ENCODE measurements at places on chromosomes 6 and 20. TPM values are rescaled to one million over a fixed set of nuclear protein-coding genes. Genes with fewer than 3 reads are reported as not detected.

The ZC3H12D gene
- 15.0 TPM for total RNA-seq

DNA sequence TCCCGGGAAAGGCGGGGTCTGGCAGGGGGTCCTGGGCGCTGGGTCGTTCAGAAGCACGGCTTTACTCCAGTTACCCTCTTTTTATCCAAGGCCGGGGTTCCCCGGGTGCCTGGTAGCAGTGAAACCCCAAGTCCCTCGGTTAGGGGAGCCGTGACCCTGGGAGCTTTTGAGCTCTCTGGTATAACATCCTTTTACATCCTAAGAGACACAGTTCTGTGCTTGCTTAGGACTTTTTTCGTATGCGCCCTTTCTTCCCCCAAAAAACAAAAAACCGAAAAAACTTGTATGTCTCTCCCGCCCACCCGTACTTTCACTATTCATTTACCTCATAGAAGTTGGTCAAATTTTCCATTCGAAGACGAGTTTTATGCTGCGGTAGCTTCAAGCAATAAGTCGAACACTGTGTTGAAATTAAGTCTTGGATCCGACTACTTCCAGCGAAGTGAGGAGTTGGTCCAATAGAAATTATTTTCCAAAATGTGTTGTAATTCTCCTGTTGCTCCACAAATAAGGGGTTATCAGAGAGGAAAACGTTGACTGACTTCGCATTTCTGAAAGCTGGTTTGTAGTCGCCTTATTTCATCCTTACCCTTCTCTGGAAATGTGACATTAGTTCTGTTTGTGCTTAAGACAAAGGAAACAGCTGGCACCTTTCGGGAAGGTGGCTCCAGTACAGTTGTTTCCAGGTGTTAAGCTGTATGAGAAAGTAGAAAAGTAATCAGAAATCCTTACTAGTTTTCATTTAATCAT lies 816 bp upstream of the MAN1A1 start:
- peak; percentile 59 for DNase-seq

- no peak for DNase-seq
Observed at GRCh38 chr20:11101696-11102095, 427.9 kb upstream of the JAG1 start.

DNA sequence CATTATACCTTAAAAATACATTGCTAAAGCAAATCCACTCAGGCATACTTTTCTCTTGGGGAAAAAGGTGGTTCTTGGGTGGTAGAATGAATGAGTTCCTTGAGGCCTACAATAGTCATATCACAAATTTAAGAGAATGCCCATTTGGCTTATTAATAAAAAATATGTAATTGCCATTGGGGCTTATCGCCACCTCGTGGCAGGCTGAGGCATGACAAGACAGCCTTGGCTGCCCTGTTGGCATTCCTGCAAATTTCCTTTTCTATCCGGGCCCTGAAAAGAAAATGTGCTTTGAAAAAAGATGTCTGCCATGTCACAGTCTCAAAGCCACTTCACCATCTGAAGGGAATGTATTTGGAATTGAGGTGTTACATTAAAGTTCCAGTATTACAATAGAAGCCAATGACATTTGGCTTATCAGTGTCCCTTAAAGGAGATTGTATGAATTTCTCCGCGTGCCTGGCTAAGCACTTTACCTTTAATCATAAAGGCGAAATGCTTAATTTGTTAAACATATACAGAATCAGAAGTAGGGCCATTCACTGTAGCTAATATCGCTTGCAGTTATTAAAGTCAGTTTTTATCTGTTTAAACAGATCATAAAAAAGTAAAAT lies 188.3 kb upstream of the ZFP64 start:
- no peak for DNase-seq

- DNase-seq: no peak
Observed at GRCh38 chr20:4947817-4948559, 53.3 kb downstream of the SLC23A2 start.

DNA sequence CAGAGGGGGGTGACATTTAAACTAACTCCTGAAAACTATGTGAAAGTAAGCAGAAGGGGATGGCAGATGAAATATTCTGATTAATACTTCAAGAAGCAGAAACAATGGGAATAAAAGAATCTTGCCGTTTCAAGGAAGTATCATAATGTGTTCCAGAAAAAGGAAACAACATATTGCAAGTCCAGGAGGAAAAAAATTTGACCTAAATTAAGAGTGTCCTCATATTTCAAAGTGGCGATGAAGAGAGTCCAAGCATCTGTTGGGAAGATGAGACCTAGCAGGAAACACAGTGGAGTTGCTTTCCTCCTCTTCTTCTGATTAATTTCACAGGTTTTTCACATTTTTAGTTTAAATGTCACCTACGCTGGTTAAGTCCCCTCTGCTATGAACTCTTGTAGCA lies 45.6 kb upstream of the TNFAIP3 start:
- DNase-seq: no peak

DNA sequence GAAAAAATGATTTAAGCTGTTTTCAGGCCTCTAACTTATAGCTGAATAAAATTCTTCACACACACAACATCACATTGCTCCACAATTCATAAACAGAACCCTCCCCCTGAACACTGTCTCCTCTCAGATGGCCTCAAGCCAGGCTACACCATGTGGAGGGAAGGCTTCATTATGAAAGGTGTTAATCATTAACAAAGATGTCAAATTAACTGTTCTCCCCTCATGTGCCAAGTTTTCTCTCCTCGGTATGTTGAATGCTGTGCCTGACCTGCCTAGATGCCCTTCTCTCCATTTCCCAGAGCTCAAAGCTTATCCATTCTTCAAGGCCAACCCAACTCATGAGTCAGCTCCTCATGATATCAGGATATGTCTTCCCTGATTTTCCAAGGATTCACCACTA lies 210.4 kb downstream of the GMDS start:
- no peak for DNase-seq

DNA sequence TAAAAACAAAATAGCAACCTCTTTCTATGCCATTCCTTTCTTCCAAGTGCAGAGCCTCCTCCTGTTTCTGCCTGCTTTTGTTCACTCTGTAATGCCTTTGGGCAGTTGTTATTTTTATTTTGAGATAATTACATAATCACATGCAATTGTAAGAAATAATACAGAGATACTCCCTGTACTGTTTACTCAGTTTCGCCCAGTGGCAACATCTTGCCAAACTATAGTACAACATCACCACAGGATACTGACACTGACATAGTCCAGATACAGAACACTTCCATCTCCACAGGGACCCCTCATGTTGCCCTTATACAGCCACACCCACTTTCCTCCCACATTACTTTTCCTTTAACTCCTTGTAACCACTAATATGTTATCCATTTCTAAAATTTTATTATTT lies 59.7 kb downstream of the BANF2 start:
- DNase-seq: no peak

The HRH3 gene
- total RNA-seq: not detected

DNA sequence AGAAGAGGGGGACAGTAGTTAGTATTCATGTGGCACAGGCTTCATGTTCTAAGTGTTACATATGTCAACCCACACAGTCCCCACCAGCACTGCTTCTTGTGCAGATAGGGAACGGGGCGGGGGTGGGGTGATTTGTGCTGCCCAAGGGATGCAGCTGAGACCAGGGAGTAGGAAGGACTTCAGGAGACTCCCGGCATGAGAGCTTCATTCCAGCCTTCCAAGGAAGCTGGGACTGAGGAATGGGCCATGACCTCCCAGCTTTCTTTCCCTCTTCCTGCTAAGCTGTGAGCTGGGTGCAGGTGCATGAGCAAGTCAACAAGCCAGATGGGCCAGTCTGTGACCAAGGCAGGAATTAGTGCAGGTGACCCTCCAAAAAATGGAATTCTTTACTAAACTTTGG lies 9.2 kb downstream of the BEND3 start:
- DNase-seq: no peak

- no peak for DNase-seq
Observed at GRCh38 chr6:111012143-111012452, 30.3 kb downstream of the RPF2 start.

The TTK gene
- total RNA-seq: 26.2 TPM

DNA sequence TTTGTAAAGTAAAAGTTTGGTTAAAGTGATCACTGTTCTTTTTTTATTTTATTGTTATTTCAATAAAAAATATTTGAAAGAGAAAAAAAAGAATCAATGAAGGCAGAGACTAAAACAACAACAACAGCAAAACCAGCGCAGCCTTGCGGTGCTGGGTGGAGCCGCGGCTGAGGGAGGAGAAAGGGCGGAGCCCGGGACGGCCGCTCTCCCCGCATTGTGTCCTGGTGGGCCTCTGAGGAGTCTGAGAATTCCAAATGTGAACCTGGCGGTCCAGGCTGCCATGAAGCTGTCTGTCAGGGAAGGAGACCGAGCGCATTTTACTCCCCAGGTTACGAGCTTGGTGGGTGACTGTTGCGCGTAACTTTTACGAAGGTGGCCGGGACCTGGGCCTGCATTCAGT lies 43.2 kb downstream of the TMEM242 start:
- no peak for DNase-seq

- DNase-seq: no peak
Observed at GRCh38 chr6:106186172-106186571, 100.0 kb downstream of the PRDM1 start.

GRCh38 chr20:32497589-32498224 lies 87.4 kb downstream of the NOL4L start:
- DNase-seq: no peak

DNA sequence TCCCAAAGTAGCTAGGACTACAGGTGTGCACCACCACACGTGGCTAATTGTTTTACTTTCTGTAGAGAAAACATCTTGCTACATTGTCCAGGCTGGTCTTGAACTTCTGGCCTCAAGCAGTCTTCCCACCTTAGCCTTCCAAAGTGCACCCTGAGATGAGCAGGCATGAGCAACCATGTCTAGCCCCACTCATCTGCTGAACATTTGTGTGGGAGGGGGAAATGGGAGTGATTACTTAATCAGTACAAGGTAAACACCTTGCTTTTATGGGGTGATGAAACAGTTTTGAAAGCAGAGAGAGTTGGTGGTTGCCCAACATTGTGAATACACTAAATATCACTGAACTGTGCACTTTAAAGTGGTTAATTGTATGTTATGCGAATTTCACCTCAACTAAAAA lies 5.3 kb downstream of the APMAP start:
- no peak for DNase-seq

DNA sequence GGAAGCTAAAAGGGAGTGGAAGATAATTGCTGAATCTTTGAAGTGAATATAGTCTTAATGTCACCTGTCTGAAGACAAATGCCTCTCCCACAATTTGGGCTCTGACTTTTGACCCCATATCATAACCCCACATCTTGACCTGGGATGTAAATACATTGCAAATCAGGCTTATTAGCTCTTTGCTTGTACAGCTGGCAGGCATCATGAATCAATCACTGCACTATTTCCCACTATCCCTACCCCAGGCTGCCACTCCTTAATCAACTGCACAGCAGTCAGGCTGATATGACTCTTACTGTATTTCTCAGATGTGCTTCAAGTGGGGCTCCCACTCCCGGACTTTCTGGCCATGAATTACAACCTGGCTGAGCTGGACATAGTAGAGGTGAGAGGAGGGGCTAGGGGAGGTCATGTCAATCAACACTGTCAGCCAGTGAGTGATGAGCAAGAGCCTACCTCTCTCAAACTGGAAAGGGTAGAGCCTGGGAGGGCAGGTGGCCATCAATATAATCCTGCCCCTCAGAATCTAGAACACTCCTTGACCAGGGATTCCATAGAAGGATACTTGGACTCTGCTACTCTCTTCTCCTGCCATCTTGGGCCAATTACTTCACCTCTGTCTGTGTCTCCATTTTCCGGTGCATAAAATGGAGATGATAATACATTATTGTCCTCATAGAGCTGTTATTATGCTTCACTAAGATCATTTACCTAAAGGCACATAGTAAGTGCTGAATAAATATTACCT lies 10.5 kb upstream of the BPIFB3 start:
- DNase-seq: no peak

GRCh38 chr20:38454556-38455473 lies 17.8 kb upstream of the RALGAPB start:
- DNase-seq: no peak

DNA sequence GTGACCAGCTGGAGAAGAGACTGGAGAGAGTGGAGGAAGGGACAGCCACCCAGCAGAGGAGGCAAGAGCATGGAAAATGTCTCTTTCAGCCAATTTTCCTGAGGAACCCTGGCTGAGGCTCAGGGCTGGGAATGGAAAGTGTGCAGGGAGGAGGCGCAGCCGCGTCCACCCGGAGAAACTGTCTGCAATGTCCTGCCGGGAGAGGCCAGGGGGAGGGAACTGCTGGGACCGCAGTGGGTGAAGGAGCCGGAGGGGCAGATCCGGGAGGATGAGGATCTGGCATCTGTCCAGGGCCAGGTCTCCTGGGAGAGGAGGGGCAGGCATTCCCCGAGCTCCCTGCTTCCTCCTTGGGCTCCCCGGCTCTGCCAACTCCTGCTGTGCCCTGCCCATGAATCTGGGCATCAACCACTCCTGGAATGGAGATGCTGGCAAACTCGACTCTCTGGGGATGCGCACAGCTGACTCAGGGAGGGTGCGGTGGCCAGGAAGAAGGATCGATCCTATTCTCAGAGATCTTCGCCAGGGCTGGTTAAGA lies 17.4 kb upstream of the HM13 start:
- no peak for DNase-seq

DNA sequence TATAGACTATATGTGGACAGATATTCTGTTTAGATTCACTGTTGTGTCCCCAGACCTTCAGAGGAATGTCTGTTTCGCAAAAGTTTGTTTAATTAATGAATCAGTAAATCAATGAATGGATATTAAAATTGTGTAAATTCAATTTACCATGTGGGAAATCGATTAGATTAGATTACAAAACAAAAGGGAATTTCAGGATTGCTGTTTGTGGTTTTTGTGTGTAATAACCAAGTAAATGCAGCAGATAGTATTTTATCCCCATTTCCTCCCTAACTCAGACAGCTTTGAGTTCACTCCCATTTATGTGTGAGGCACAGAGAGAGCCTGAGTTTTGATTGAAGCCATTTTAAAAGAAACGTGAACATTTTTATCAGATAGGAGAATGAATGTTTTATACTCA lies 214.8 kb downstream of the ADGB start:
- DNase-seq: no peak

DNA sequence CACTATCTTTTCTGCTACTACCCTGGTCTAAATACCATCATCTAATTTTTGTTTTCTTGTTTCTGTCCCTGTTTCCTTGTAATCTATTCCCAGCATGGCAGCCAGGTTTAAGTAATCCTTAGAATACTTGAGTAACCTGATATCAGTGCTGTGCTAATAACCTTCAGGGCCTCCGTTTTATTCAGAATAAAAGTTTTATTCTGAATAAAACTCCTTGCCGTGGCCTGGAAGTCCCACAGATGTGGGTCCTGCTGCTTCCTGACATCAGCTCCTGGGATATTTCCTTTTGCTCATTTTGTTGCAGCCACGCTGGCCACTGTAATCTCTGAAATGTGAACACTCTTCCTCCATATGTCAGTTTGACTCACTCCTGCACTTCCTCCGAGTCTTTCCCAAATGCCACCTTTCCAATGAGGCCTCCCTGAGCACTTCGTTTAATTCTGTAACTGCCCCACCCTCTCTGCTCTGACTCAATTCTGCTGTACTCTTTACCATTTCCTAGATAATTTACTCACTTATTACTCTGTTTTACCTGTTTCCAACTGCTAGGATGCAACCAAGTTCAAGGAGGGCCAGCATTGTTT lies 114.0 kb upstream of the FOXA2 start:
- no peak for DNase-seq

All from activated T-helper 2 cell treated with anti-CD3 and anti-CD28 coated beads, Interferon-gamma antibody, Interleukin-2, Interleukin-4, amounts not matched to agents 10 μg/mL and 5 μg/mL and 100 μg/mL, durations not matched to agents 14 hours and 24 hours and 36 hours (primary cell).